Lower lobe of right lung (tissue), 2 donors: ENCODE measurements at places on chromosomes 2 and 18. TPM values are rescaled to one million over a fixed set of nuclear protein-coding genes. Genes with fewer than 3 reads are reported as not detected.

GRCh38 chr18:26700201-26700600 is 151.8 kb upstream of the KCTD1 start:
- no peak for DNase-seq

Gene ZBTB7C
- total RNA-seq = 15.0 TPM

DNA sequence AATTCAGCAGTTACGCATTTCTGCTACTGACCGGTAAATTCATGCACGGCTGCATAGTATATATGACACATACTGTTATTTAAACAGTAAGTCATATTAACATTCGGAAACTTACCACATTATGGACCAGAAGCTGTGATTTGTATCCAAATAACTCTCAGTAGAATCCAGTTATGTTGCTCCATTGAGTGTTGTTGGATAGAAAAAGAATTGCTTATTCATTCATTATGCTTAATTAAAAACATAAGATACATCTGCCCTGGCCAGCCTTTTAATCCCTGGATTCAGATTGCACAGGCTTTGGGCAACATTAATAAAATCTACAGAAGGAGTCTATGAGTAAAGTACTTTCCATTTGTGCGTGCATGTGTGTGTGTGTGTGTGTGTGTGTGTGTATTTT is 111.3 kb downstream of the CPS1 start:
- DNase-seq = no peak

DNA sequence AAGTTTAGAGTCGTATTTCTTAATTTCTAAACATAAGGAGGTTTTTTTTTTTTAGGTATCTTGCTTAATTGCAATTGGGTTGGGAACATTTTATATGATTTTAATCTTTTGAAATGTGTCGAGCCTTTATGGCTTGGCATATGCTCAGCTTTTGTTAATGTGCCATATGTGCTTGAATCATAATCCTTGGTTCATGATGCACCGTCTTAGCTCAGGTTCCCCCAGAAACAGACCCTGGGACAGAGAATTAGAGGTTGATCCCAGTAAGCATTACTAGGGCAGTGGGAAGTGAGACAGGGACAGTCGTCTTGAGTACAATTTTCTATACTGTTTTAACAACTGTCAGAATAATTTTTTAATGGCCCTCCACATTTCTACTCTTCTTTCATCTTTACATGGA is 9.3 kb downstream of the CHCHD5 start:
- DNase-seq = no peak

- no peak for DNase-seq
Measured at GRCh38 chr2:189236066-189236465, 56.5 kb upstream of the COL5A2 start.

DNA sequence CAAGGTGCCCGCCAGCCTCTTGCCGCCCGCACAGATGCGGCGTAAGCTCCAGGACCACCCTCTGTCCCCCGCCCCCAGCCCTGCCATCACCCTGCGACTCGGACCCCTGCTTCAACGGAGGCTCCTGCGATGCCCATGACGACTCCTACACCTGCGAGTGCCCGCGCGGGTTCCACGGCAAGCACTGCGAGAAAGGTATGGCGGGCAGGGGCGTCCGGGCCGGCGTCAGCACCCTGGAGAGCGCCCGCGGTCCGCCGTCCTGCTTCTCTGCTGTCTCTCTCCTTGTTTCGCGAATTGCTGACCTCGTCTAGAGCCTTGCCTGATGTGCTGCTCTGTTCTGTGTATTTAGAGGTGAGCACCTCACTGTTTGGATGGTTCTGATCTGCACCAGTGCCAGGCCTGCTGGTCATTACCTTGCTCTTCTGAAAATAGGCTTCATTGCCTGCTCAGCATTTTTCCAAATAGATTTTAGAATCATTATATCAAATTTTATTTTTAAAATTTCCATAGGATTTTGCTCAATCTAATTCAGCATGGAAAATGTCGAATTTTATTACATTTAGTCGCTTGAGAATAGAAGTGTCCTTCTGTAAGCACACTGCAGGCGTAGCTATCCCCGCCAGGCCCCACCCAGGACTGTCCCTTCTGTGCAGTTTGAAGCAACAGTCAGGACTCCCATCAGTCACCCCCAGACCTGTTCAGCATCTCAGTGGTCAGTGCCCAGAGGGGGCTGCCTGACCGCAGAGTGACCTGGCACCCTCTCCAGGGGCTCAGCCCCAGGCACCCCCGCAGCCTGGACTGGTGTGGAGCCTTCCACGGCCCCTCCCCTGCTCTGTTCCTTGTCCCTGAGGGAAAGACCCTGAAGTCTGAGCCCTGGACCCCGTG is 51.6 kb downstream of the SNED1 start:
- DNase-seq = no peak

- DNase-seq = no peak
Measured at GRCh38 chr2:236393581-236393980, 129.4 kb upstream of the ASB18 start.

- DNase-seq = no peak
Measured at GRCh38 chr18:30192216-30192615, 850.3 kb downstream of the DSC3 start.

DNA sequence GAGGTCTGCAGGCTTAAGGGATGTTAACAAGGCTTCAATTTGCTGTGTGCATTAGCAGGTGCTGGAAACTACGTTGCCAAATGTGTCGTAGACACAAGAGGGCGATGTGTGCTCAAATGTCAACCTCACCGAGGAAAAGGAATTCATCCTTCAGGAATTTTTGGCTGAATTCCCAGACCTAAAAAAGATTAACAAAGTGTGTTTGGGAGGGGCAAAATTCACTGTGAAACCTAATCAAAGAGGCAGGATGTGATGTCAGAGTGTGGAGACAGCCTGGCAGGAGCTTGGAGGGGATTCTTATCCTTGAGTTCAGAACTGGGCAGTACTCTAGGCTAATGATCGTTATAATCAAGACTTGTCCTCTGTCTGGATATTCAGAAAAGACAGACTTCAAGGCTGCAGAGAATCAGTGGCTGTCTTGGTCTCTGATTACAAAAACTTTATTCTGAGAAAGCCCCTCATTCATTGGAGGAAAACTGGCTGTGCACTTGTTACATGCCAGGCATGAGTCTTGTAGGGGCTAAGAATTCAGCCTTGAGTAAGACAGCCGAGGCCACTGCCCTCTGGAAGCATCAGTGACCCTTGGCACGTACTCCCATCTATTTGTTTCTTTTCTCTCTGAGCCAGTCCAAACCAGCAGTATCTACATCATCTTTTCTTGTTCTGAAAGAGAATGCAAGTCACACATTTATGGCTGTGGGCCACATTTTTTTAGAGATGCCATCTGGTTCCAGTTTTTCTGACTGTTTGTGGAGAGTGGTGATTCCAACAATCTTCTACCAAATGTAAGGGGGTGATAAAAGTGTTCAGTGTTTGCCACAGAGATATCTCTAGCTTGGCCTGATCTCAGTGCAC is 18.7 kb upstream of the SCYGR1 start:
- no peak for DNase-seq

- no peak for DNase-seq
Measured at GRCh38 chr2:12419803-12420202, 296.9 kb upstream of the TRIB2 start.

- DNase-seq = peak; percentile 91
Measured at GRCh38 chr2:178450524-178450773, 526 bp downstream of the PRKRA start.

DNA sequence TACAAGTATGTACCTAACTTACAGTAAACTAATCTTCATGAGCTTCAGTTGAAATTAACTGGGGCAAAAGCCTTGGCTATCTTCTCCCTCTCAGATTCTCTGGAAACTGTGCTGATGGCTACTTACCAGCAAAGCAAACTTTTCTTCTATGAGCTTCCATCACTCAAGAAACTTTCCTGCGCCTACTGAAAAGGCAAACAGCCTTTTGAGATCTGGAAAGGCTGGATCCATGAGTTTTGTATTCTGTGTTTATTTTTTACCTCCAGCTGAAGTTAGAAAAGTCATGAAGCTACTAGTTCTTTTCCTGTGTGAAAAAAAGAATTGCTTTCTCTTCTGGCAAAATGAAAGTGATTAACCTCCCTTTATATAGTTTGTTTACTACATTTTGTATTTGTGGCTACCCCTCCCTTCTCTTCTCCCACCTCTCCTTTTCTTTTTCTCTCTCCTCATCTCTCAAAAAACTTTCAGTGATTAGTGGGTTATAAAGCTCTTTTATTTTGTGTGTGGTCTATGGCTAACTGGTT is 49.2 kb upstream of the RNF152 start:
- DNase-seq = no peak

DNA sequence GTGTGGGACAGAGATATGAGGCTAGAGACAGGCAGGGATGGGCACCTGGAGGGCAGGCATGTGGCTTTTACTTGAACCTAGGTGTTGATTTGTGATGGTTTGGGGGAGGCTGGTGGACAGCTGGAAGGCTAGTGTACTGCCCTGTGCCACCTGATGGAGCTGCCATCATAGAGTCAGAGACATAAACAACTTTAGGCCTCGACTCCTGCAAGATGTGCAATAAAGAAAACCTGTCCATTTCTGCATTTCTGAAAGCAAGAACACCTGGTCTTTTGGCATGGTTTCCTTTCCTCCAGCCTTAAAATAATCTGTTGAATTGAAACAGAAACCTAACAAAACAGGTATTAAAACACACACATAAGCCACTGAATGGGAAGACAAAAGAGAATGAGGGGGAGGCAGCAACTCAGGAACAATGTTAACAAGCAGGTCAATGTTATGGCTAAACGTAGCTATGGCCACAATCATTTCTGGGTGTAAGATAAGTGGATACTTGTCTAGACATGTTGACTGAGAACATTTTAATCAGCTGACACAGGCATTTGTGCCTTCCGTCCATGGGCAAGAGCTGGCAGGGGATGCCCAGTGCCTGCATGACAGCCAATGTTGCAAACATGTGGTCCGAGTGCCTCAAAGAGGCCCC is 87.8 kb downstream of the KCTD1 start:
- DNase-seq = no peak

DNA sequence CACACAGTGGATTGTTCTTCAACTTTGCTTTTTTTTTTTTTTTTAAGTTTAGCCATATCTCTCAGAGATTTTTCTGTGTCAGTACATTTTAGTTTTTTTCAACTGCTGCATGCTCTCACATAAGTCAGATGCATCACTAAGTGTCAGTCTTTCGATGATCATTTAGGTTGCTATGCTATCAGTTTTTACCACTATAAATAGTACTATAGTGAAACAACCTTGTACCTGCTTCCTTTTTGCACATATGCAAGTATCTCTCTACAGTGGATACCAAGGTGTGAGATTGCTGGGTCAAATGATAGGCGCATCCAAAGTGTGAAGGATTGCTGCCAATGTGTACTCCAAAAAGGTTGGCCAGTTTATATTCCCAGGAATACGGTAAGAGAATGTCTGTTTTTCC is 33.5 kb upstream of the MAP4K3 start:
- no peak for DNase-seq

- no peak for DNase-seq
Measured at GRCh38 chr18:38611036-38611964, 1045.7 kb upstream of the CELF4 start.

GRCh38 chr18:5868218-5868854 is 27.0 kb downstream of the TMEM200C start:
- peak; percentile 59 for DNase-seq

DNA sequence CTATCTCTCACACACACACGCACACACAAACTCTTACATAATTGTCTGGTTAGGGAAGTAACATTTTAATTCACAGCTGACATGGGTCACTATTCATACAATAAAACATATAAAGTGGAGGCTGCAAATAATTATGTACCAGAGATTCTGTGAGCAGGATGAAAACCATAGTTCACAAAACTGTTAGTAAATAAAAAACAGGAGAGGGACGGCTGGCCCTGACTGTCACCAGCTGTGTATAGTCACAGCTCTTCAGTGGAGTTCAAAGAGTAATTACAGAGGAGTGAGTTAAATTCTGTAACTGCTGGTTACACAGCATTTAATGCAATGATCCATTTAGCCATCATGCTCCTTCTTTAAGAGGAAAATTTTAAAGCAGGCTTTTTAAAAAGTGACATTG is 76.9 kb downstream of the NRXN1 start:
- DNase-seq = no peak

DNA sequence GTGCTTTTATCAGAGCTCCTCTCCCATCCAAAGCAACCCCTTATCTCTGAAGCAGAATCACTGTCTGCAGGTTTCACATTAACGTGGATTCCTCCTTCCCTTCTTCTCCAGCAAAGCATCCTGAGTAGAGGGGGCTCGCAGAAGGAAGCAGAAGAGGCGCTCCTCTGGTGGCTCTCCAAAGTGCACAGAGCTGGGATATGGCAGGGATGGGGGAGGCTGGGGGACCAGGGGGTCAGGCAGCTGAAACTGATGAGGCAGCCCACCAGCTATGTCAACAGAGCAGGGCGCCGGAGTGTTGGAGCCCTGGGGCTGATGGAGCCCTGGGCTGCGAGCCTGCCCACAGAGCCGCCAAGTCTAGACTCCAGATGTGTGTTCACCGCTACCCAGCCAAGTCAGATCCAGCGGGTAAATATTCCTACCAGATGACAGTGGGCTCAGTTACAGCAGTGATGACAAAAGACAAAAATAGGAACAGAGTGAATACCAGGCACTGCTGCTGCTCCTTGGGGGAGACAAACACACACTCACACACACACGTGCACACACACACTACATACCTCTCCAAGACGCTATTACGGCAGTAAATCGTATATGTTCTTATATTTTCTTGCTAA is 678.3 kb upstream of the ID2 start:
- no peak for DNase-seq

Gene IGFBP5
- total RNA-seq = 145 TPM

DNA sequence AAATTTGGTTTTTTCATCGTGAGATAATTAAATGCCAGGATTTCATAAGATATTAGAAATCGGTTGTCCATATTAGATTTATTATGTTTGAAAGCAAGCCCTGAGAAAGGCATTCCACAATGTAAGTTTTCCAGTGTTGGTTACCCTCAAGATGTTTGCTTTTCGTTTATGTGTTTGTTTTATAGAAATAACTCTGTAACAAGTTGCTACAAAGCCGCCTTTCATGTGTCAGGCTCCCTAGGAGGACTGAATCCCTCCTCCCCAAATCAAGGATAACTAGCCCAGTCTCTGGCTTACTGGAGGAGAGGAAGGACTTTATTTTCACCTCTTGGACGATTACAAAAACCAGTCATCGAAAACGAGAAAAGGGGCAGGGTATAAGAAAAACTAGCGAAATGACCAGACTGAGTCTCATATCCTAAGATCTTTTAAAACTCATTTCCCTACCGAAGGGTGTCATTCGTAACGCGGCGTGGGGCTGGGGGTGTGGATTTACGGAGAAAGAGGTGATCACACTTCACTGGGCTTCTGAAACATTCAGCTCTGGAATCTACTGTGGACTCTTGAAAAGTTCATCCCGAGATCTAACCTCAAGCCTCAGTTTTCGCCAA is 1.0 kb upstream of the PEX13 start:
- DNase-seq = peak; percentile 51
